A549 treated with ZK216348 at 1 μM for 4 hours (cell line): ENCODE measurements at places on chromosomes 6 and 20. TPM values are rescaled to one million over a fixed set of nuclear protein-coding genes. Genes with fewer than 3 reads are reported as not detected.

The C20orf144 gene
- total RNA-seq, result 0.08 to 0.19 TPM in 2 of 5 replicates, not detected in the others

The SPATA25 gene
- total RNA-seq, result 0.39 to 0.89 TPM (median 0.85 TPM) in 4 of 5 replicates, not detected in the other

The TSBP1 gene
- total RNA-seq, result not detected in 5 replicates

The DEFB124 gene
- total RNA-seq, result not detected in 5 replicates

The TNFRSF6B gene
- 0.33 to 1.4 TPM (median 0.86 TPM) in 5 replicates for total RNA-seq

The SLC22A2 gene
- total RNA-seq, result 0.25 to 0.34 TPM in 2 of 5 replicates, not detected in the others

The GLYATL3 gene
- total RNA-seq, result not detected in 5 replicates

The GFOD1 gene
- 1.2 to 2.1 TPM (median 1.7 TPM) in 5 replicates for total RNA-seq

The SLC52A3 gene
- total RNA-seq, result 0.34 to 0.78 TPM (median 0.51 TPM) in 5 replicates

The PTCRA gene
- total RNA-seq, result not detected in 5 replicates

The SPATS1 gene
- total RNA-seq, result not detected in 5 replicates

The COL9A3 gene
- 0.21 to 0.81 TPM (median 0.49 TPM) in 5 replicates for total RNA-seq

The EYS gene
- 0.26 TPM in 1 of 5 replicates, not detected in the others for total RNA-seq

The DUSP22 gene
- 10.8 to 14.6 TPM (median 13.2 TPM) in 5 replicates for total RNA-seq

The KIAA0408 gene
- 5.6 to 8.2 TPM (median 5.8 TPM) in 5 replicates for total RNA-seq

The CLDN20 gene
- total RNA-seq, result not detected in 5 replicates

The HSPA1L gene
- 1.4 to 2.2 TPM (median 1.9 TPM) in 5 replicates for total RNA-seq

The FOXC1 gene
- total RNA-seq, result 6.4 to 10.8 TPM (median 8.2 TPM) in 5 replicates

The NHSL1 gene
- total RNA-seq, result 1.7 to 4.3 TPM (median 3.8 TPM) in 5 replicates

The HLA-DQB1 gene
- total RNA-seq, result not detected in 5 replicates

The BPIFB4 gene
- not detected in 5 replicates for total RNA-seq

The RIPOR3 gene
- 0.06 to 0.08 TPM in 2 of 5 replicates, not detected in the others for total RNA-seq

The CPNE5 gene
- total RNA-seq, result 0.05 to 0.14 TPM (median 0.11 TPM) in 4 of 5 replicates, not detected in the other

The BICRAL gene
- 2.2 to 3.7 TPM (median 3.6 TPM) in 5 replicates for total RNA-seq

The RFX6 gene
- not detected in 5 replicates for total RNA-seq

The ZNF165 gene
- 0.57 to 1.5 TPM (median 0.83 TPM) in 5 replicates for total RNA-seq

The WFDC5 gene
- total RNA-seq, result not detected in 5 replicates

The RBM24 gene
- 6.2 to 10.3 TPM (median 8.6 TPM) in 5 replicates for total RNA-seq

The CNKSR3 gene
- total RNA-seq, result 4.7 to 6.4 TPM (median 5.5 TPM) in 5 replicates

The GJA10 gene
- not detected in 5 replicates for total RNA-seq

The LY6G6D gene
- not detected in 5 replicates for total RNA-seq

The PCSK2 gene
- 0.12 TPM in 1 of 5 replicates, not detected in the others for total RNA-seq

The SSTR4 gene
- 0.17 to 0.35 TPM (median 0.25 TPM) in 4 of 5 replicates, not detected in the other for total RNA-seq

The GUCA1A gene
- not detected in 5 replicates for total RNA-seq

The BTNL2 gene
- not detected in 5 replicates for total RNA-seq

The MYL9 gene
- total RNA-seq, result 15.7 to 29.0 TPM (median 19.6 TPM) in 5 replicates

The SYCP2 gene
- 0.17 to 0.46 TPM (median 0.38 TPM) in 5 replicates for total RNA-seq

The ARHGAP18 gene
- 3.8 to 5.5 TPM (median 4.0 TPM) in 5 replicates for total RNA-seq

The RHAG gene
- total RNA-seq, result 0.11 TPM in 1 of 5 replicates, not detected in the others

The CPXM1 gene
- total RNA-seq, result not detected in 5 replicates

The SMIM8 gene
- 2.6 to 4.8 TPM (median 3.7 TPM) in 5 replicates for total RNA-seq

The RAD21L1 gene
- not detected in 5 replicates for total RNA-seq

The TMEM151B gene
- 0.02 to 0.13 TPM (median 0.05 TPM) in 4 of 5 replicates, not detected in the other for total RNA-seq
